ENCODE measurements at places on chromosomes 12 and 14.

- DNase-seq: no peak
These were observed 20.0 kb upstream of the PCNX1 start for GRCh38 chr14:70887207-70887681.

DNA sequence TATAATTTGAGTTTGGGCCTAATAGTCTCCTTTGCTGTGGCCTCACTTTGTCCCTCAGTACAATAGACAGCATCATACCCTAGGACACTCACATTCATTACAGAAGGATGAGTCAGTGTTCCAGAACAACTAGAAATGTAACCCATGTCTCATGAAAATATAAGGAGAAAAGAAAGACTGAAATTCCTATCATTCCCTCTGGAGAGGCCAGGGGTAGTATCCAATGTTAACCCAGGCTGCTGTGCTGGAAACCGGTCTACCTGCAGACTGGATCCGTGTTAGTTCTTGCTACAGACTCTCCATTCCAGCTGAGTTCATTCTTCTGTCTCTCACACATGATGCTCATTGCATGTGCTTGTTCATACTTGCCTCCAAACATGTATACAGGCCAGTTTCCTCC, 75.8 kb upstream of the HOXC13 start:
- DNase-seq: no peak

- DNase-seq: no peak
These were observed at the start of gene PAH for GRCh38 chr12:102917026-102917787. TSS of gene PAH (minus strand) at chr12:102917244. CDS start at chr12:102917130, 114 bp downstream.

- DNase-seq: no peak
These were observed 277.9 kb downstream of the IPO8 start for GRCh38 chr12:30417697-30418231.

- DNase-seq: no peak
These were observed 150.2 kb downstream of the DYRK2 start for GRCh38 chr12:67798768-67799167.

DNA sequence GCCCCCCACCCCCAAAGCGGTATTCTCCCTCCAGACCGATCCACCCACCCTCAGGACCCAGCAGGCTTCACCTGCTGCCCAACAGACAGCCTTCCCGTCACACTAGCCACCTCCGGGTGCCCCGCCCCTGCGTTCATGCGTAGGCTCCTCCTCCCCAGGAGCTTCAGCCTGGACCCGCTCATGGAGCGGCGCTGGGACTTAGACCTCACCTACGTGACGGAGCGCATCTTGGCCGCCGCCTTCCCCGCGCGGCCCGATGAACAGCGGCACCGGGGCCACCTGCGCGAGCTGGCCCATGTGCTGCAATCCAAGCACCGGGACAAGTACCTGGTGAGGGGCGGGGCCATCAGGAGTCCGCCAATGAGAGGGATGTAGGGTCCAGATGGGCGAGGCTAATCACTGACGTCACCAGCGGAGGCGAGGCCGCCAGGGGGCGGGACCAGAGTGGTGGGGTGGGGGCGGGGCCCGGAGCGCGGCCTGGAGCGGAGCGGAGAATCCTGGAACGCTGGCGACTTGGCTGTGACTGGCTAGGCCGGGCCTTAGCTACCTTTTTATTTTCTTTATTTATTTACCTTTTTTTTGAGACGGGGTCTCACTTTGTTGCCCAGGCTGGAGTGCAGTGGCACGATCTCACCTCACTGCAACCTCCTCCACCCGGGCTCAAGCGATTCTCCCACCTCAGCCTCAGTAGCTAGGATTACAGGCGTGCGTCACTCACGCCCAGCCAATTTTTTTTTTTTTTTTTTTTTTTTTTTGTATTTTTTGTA, 4.4 kb downstream of the TNS2 start:
- peak; percentile 90 for DNase-seq

GRCh38 chr14:31927348-31927832, 149.7 kb upstream of the ARHGAP5 start:
- no peak for DNase-seq

DNA sequence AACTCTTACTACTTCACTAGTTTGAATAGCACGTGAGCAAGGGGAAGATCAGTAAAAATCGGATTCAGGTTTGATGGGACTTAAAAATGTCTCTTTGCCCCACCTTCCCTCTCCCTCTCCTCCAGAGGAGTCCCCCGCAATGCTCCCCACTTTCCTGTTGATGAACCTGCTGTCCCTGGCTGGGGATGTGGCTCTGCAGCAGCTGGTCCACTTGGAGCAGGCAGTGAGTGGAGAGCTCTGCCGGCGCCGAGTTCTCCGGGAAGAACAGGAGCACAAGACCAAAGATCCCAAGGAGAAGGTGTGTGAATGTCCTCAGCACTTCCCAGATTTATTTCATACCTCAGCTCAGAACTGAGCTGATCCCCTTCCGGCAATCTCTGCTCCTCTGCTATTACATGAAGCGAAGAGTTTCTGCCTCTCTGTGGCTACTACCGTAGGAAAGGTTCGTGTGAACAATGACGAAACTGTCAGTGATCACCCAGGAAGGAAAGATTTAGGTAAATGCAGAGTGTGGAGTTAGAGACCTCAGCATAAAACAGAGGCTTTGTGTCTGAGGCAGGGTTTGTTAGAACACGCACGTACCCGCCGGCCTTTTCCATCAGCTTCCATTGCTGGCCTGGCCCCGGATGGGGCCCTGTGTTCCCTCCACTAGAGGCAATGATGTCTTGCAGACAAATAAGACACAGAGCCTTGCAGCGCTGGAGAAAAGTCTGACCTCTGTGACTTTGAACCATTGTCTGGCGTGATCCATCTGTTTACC, 7.4 kb upstream of the GAPDH start:
- no peak for DNase-seq

GRCh38 chr12:23895792-23896218, 53.7 kb downstream of the SOX5 start:
- no peak for DNase-seq

GRCh38 chr14:100030452-100031153, 34.6 kb upstream of the EVL start:
- DNase-seq: no peak

- DNase-seq: no peak
These were observed 10.0 kb downstream of the SBNO1 start for GRCh38 chr12:123354600-123354999.

- DNase-seq: no peak
These were observed 188.3 kb upstream of the BCL2L14 start for GRCh38 chr12:11882301-11883019.

- no peak for DNase-seq
These were observed 96.7 kb upstream of the HSPB8 start for GRCh38 chr12:119082016-119082415.

- DNase-seq: no peak
These were observed 15.1 kb downstream of the TBX3 start for GRCh38 chr12:114668886-114669288.

GRCh38 chr12:131852551-131853299, 24.5 kb downstream of the MMP17 start:
- no peak for DNase-seq

DNA sequence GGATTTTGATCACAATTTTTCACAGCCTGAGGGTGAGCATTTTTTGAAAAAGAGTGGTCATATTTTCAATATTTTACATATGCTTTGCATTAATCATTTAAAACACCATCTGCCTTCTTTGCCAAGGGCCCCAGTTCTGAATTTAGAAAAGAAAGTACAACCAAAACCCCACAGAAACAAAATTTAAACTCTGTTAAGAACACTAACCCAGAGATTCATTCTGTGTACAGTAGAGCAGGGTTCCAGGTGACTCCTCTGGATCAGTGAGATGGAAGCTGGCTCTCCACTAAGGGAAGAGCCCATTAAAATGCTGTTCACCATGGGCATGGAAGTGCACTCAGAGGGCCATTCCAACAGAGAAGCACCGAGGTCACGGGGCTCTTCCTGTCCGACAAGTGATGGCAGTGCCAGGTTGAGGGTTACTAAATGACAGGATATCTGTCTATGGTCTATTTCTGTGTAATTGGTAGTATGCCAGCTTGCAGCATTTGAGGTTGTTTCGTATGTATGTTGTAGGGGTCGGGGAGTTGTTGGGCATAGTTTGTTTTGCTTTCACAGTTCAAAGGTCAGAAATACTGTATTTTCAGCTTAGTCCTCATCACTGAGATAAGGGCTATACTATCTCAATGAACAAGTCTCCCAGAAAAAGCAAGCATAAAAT, 95.9 kb downstream of the SLC35F4 start:
- no peak for DNase-seq

GRCh38 chr12:110180591-110181005, 56.4 kb downstream of the IFT81 start:
- DNase-seq: no peak

DNA sequence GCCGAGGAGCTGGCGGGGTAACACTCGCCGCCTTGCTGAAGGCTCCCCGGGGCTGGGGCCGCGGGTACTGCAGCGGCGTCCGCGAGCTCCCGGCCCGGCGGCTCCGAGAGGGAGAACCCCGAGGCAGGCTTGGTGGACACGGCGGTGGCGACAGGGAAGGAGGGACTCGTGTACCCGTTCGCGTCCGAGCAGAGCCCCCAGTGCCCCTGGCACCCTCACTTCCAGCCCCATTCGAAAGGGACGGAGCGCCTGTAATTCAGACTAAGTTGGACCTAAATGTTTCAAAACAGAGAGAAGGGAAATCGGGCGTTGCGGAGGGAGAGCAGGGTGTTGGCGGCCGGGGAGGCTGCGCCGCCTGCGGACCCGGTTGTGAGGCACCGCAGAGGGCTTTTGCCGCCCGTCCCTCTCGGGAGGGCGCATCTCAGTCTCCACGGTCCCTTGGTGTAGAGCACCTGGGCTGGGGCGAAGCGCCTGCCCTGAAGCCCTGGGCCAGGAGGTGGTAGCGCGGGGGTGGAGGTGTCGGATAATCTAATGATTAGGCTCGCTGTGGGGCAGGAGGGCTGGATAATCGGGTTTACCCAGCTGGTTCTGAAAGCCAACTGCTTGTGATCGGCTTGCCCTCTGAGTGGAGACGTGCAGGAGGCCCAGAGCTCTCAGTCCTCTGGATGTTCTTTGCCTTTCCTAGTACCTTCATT, 771 bp downstream of the DAAM1 start:
- DNase-seq: no peak

- DNase-seq: no peak
These were observed 26.4 kb downstream of the ZCCHC8 start for GRCh38 chr12:122474324-122474716.
